ENCODE measurements at places on chromosomes 2 and 18.

GRCh38 chr2:127657232-127657595, 11.3 kb downstream of the GPR17 start:
- no peak for DNase-seq

GRCh38 chr2:111226876-111227700, 106.4 kb downstream of the BCL2L11 start:
- peak; percentile 80 for DNase-seq

GRCh38 chr2:14633461-14634181, 1.1 kb downstream of the LRATD1 start:
- DNase-seq: no peak

- DNase-seq: peak; percentile 17
These were observed 127.9 kb upstream of the LGALSL start for GRCh38 chr2:64325852-64326577.

DNA sequence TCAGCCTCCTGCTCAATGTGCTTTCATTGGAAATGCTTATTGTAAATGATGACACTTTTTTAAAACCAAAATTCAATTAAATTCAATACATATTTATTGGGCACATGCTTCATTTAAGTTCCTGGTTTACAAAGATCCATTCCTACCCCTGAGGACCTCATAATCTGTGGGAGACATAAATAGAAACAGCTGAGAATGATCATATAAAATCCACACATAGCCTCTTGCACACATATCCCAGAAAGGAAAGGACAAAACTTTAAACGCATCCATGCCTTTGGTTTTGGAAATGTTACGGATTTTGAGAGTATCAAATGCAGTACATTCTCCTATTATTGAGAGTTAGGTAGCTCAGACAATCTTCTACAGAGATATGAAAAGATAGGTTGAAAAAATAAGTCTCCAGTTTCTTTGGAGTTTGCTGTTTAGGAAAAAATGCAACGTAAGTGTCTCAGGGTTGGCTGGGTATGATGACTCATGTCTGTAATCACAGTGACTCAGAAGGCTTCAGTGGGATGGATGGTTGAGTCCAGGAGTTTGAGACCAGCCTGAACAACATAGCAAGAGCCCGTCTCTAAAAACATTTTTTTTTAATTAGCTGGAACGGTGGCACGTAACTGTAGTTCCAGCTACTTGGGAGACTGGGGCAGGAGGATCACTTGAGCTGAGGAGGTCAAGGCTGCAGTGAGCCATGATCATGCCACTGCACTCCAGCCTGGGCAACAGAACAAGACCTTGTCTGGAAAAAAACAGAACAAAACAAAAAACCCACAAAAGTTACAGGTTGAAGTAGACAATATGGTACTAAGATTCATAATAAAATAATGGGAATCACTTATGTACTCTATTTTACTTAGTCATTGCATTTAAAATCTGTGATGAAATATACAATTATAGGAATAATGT, 3.9 kb upstream of the PRELID3A start:
- DNase-seq: peak; percentile 82

DNA sequence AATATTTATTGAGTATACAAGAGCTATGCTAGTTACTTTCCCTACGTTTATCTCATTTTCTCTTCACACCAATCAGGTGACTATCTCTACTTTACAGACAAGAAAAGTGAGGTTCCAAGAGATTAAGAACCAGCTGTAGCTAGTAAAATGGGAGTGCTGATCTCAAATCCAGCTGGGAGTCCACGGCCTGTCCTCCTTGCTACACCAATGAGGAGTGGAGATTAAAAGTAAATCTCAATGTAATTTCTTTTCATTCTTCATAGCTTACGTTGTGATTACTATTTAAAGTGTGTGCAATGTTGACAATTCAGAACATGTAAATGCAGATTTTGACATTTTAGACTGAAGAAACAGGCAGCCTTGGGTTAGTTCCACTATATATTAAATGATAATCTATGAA, 53.9 kb upstream of the NRP2 start:
- DNase-seq: no peak

DNA sequence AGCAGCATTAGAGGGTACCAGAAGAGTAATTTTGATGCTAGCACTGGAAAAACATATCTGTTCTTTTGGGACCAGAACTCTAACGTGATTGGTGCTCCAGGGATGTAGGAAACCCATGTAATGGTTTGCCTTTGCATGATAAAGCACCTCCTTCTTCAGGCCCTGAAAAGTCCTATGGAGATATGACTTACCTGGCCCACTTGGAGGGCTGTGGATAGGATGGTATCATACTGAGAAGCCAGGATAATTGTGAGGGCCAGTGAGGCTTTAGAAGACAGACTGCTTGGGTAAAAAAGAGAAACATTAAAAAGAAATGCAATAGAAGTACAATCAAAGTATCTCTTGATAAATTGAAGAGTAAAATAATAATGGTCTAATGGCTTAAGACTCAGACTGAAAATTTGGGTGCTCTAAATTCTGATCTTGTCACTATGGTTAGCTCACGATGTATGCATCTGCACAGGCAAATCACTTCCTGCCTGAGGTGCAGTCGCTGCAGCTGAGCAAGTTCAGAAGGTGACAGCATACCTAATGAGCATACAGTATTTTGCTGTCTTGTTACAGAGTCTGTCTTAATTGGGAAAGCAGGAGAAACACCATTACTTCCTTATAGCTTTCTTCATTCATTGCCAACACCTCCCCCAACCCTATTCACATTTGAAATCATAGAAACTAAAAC, 371.5 kb downstream of the NUP35 start:
- no peak for DNase-seq

GRCh38 chr2:229297247-229297646, 26.2 kb upstream of the PID1 start:
- peak; percentile 86 for DNase-seq

DNA sequence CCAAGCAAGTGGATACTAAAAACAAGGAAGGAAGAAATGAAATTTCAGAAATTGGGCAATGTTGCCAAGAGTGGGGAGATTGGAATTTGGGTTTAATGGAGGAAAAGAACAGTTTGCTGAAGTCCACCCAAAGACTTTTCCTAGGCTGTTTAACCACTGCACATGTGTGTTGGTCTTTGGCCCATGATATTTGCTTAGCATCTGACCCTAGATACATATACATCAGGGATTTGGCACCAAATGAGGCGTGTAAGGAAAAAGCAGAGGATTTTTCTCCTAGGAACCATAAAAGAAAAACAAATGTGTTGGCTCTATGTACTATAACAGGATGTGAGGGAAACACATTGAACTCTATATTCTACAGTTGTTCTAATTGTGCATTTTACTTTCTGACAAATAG, 80.7 kb upstream of the CD28 start:
- no peak for DNase-seq

DNA sequence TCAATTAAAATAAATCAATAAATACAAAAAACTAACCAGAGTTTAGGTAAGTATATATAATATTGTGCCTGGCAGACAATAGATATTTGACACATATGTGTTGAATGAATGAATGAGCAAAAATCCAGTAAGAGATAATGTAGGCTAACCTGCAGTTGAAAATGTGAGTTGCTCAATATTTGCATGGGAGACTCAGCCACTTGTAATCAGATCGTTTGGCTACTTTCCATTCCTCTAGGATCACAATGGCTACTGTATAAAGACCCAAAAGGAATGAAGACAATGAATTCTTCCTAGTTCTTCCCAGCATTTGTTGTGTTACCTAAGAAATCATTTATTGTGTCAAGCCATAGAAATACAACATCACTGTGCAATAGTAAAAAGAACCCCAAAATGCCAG, 25.3 kb downstream of the PIEZO2 start:
- no peak for DNase-seq

GRCh38 chr2:29397713-29398112, 282.5 kb downstream of the CLIP4 start:
- no peak for DNase-seq

DNA sequence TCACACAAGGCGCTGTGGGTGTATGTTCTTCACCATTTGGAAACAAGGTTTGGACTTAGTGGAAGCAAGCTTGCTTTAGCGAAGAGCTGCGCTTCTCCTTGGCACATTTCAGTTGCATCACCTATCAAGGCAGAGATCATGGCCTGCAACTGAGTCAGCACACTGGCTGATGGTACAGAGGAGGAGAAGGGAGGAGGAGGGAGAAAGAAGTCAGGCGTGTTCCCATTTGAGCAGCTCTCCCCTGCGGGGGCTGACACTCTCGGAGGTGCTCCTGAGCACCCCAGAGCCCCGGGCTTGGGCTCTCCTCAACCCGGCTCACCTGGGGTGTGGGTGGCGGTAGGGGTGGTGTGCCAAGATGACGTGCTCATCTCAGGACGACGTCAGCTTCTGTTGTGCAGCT, 6.0 kb upstream of the SERPINB5 start:
- no peak for DNase-seq

- no peak for DNase-seq
These were observed 7.8 kb downstream of the SOX11 start for GRCh38 chr2:5699963-5700362.

GRCh38 chr18:26322890-26323653, 96.8 kb downstream of the TAF4B start:
- no peak for DNase-seq

DNA sequence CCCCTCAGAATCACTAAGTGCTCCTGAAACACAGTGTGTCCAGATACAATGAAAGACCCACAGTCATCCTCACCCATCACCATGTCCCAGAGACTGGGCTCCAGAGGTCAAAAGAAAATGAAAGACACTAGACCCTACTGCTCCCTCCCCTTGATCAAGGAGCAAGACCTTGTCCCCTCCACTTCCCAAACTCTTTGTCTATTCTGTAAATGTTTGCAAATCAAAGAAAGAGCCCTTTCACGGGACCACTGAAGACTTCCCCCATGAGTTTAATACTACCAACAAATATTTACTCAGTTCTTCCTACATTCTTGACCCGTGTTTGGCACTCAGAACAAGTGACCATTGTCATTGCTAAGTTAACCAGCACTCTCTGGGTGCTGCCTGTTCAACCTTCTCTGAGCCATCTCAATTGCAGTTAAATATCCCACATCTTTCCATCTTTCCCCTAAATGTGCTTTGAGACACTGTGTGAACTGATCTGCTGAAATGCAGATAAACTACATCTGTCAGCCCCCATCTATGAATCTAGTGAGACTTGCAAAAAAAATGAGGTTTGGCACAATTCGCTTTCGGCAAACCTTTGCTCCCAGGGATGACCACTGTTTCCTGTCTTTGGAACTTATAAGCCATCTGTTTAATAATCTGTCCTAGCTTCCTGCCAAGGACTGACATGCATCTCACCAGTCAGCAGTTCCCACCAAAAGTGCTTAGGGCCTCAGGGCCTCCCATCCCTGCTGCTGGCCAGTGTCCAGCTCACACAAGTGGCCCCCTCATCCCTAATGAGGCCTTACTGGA, 170.3 kb downstream of the GFPT1 start:
- no peak for DNase-seq

DNA sequence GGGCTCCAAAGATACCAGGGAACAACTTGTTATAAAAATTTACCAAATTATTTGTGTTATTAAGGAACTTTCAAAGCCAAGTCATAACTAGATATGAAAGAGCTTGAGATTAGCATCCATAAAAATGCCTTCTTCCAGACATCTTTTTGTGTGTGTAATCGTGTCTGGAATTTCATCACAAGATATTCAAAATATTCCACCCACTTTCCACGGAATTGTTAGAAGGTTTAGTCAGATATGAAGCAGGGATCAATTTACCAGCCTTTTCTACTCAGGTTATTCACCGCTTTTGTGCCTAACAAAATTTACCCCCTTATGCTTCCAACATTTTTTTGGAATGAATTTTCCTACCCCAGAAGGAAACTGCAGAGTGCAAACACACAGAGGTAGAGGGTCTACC, 130.2 kb upstream of the ACVR2A start:
- no peak for DNase-seq

DNA sequence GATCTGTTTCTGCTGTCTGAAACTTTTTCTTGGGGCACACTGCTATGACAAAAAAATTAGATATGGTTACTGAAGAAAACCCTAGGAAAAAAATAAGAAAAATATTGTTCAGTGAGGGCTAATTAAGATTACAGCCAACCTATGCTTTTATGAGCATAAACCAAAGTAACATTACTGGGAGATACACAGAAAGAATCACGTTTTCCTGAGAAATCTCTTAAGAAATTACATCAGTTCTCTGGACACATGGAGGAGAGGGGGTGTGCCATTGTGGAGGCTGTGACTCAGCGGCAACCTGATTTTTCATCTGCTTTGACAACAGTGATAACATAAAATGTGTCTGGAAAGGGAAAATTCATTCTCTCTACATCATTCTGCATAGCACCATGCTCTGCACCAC, 13.4 kb upstream of the NMI start:
- DNase-seq: no peak

GRCh38 chr2:19125901-19126680, 232.3 kb downstream of the OSR1 start:
- no peak for DNase-seq

DNA sequence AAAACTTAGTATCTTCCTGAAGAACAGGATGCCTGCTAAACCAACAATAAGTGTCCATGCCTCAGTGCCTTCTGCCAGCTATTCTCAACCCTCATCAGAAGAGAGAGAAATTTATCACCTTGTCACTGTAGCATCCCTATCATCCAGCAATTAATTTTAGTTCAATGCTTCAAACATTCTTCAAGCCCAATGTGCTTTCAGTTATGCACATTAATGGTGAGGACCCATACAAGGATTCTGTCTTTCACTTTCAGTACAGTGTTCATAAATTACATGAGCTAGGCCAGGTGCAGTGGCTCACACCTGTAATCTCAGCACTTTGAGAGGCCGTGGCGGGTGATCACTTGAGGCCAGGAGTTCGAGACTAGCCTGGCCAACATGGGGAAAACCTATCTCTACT, 47.0 kb upstream of the MSH6 start:
- no peak for DNase-seq

DNA sequence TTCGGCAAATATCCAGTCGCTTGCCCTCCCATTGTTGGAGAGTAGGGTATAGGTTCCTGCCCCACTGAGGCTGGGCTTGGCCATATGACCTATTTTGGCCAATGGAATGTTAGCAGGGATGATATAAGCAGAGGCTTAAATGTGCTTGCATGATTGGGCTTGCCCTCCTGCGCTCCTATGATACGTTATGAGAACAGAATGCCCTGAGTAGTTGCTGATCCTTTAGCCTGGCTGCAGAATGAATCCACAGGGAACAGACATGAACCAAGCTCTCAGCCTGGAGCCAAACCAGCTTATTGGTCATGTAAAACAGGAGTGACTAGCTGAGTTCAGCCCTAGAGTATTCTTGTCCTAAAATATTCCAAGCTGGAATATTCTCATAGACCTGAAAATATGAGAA, 34.8 kb upstream of the IMP4 start:
- DNase-seq: no peak

- no peak for DNase-seq
These were observed 137.5 kb downstream of the GPD2 start for GRCh38 chr2:156573710-156574109.

Measured in suppressor macrophage (primary cell).